ENCODE measurements at places on chromosomes 12 and 14. TPM values are rescaled to one million over a fixed set of nuclear protein-coding genes. Genes with fewer than 3 reads are reported as not detected.
A peak's percentile ranks its signal among the peaks of the same experiment; 100 is the strongest.

DNA sequence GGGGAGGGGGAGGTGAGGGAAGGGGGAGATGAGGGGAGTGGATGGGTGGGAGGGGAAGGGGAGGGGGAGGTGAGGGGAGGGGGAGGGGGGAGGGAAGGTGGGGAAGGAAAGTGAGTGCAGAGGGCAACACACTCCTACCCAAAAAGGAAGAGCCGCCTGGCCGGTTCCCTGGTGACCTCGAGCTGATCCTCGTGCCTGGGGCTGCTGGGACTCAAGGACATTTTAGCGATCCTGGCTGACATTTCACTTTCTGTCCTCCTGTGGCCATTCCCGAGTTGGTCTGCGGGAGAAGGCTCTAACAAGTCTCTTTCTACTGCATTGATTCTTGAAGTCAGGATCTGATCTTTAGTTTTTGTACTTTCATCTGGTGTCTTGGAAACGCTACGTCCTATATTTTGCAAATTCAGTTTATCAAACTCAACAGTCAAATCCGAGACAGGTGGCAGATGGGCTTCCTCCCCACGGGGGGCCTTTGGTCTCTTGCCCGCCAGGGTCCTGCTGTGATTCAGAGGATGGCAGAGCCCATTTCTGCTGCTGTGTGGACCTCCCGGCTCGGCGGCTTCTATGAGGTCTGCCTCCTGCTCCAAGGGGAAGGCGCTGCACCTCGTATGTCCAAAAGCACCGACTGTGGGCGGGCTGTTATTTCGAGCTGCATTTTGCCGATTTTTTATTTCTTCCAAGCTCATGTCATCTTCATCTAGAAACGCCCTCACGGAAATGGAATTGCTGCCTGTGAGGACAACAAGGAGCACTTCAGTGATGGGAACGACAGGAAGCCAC lies 19.1 kb downstream of the PGAM5 start:
- peaks cover 64% of the 10 kb centered on the region for H3K36me3 ChIP-seq
- no peaks in the 10 kb centered on the region for H3K27me3 ChIP-seq
- no peak overlapping the region for H3K27ac ChIP-seq
- H3K4me1 ChIP-seq = no peaks in the 10 kb centered on the region
- DNase-seq = no peak

DNA sequence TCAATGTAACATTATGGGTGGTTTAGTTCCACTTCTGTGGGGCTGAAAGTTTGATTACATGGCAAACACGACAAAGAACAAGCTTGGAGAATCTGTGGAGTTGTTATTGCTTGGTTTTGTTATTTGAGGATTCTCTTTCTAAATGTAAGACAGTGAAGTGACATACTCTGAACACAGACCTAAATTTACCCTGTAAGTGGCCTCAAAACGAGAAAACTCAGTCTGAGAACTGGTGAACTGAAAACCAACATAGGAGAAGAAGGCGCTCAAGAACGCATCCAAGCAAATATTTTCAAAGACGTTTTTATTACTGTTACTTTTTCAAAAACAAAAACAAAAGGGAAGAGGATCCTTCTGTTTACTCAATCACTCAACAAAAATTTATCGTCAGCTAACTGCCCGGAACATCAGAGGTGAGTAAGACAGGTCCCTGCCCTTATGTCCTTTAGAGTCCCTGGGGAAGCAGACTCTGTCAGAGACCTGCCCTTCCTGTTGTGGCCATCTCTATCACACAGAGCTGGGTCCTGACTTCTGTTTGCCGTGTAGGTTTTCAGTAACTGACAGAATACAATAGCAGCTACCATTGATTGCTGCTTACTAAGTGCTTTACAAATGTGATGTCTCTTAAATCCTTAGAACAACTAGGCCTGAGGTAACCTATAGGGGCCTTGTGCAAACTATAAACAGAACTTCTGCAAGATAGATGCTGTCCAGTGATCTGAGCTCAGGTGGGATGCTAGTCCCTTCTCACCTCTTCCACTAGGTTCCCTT lies 79.3 kb upstream of the C12orf71 start:
- no peaks in the 10 kb centered on the region for H3K36me3 ChIP-seq
- no peaks in the 10 kb centered on the region for H3K27me3 ChIP-seq
- DNase-seq = no peak

DNA sequence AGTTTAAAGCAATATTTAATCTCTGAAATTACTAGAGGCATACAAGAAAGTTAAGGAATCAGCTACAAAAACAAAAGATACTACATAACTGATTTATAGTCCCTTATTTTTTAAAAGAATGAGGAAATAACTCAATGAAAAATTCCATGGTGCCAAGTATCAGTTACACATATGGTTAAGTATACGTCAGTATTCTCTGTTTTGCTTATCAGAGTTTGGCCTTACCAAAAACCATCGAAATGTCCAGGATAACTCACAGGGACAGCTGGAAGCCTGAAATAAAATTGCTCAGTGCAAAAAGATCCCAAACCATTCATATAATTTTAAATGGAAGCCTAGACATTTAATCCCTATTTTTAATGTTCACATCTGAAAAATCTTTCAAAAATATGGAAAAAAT lies 3.6 kb downstream of the CFL2 start:
- peak overlapping the region; percentile 82 for H3K4me3 ChIP-seq
- DNase-seq = no peak
- H3K36me3 ChIP-seq = peaks cover 17% of the 10 kb centered on the region
- peak overlapping the region; percentile 99 for H3K27ac ChIP-seq

- H3K36me3 ChIP-seq = no peaks in the 10 kb centered on the region
- peaks cover 34% of the 10 kb centered on the region for H3K4me1 ChIP-seq
- no peaks in the 10 kb centered on the region for H3K27me3 ChIP-seq
- H3K4me3 ChIP-seq = no peak overlapping the region
- no peak for DNase-seq
Observed at GRCh38 chr14:103593577-103593976, 30.8 kb downstream of the COA8 start.

GRCh38 chr12:21599143-21599999 lies 5.3 kb downstream of the GYS2 start:
- H3K27me3 ChIP-seq = no peaks in the 10 kb centered on the region
- H3K27ac ChIP-seq = no peak overlapping the region
- H3K36me3 ChIP-seq = no peaks in the 10 kb centered on the region
- no peak overlapping the region for H3K4me3 ChIP-seq
- no peaks in the 10 kb centered on the region for H3K4me1 ChIP-seq
- DNase-seq = no peak

GRCh38 chr14:98233656-98234055 lies 1038.3 kb downstream of the BCL11B start:
- no peaks in the 10 kb centered on the region for H3K27me3 ChIP-seq
- H3K36me3 ChIP-seq = no peaks in the 10 kb centered on the region
- DNase-seq = no peak
- no peaks in the 10 kb centered on the region for H3K4me1 ChIP-seq
- H3K27ac ChIP-seq = no peak overlapping the region

GRCh38 chr14:86802726-86803125 lies 1190.3 kb downstream of the GALC start:
- H3K27ac ChIP-seq = no peak overlapping the region
- no peak for DNase-seq
- no peaks in the 10 kb centered on the region for H3K27me3 ChIP-seq

DNA sequence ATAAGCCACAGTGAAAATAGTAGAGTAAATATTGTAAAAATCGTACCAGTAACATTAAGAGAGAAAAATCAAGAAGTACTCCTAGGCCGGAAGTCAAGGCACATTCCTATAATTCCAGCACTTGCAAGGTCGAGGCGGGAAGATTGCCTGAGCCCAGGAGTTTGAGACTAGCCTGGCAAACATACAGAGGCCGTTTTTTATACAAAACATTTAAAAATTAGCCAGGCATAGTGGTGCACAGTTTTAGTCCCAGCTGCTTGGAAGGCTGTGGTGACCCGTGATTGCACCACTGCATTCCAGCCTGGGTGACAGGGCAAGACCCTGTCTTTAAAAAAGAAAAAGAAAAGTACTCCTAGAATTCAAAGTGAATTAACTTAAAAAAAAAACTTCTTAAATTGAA lies 341.8 kb downstream of the C12orf50 start:
- no peaks in the 10 kb centered on the region for H3K27me3 ChIP-seq
- DNase-seq = no peak
- no peak overlapping the region for H3K4me3 ChIP-seq
- no peaks in the 10 kb centered on the region for H3K36me3 ChIP-seq

DNA sequence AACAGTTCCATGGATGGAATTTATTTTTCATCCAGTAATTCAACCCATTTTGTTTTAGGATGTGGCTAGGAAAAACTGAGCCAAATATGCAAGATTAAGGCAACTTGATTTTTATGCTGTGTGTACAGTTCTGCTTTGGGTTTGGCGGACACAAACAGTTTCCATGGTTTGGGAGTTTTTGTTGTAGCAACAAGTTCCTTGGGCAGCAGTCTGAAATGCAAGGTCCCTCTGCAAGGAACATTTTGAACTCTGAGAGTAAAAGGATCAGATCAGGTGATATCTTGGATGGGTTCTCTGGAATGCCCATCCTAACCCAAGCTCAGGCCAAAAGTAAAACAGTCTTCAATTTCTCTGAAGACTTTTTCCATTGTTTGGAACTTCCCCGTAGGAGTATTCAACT lies 161.2 kb downstream of the TMX1 start:
- peak overlapping the region; percentile 56 for H3K27ac ChIP-seq
- no peak overlapping the region for H3K4me3 ChIP-seq
- no peaks in the 10 kb centered on the region for H3K36me3 ChIP-seq
- no peaks in the 10 kb centered on the region for H3K27me3 ChIP-seq
- peaks cover 29% of the 10 kb centered on the region for H3K4me1 ChIP-seq
- no peak for DNase-seq

DNA sequence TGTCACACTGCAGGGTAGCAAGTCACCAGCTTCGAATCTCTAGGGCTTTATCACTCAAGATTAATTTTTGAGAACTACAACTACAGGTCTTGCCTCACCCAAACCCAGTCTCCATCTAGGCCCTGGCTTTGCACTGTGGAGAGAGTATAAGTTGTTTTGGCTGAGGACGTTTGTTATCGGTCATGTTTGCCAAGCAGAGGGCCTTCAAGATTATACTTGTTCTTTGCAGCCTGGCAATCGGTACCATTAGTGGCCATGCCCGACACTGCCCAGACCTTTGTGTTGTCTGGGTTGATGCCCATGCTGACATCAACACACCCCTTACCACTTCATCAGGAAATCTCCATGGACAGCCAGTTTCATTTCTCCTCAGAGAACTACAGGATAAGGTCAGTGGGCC lies 25.7 kb downstream of the ARG2 start:
- H3K27ac ChIP-seq = no peak overlapping the region
- H3K4me3 ChIP-seq = no peak overlapping the region
- H3K27me3 ChIP-seq = no peaks in the 10 kb centered on the region
- DNase-seq = peak; percentile 15
- peaks cover 7% of the 10 kb centered on the region for H3K36me3 ChIP-seq

GRCh38 chr12:101795786-101796185 lies 35.0 kb downstream of the GNPTAB start:
- peaks cover 6% of the 10 kb centered on the region for H3K4me1 ChIP-seq
- H3K4me3 ChIP-seq = no peak overlapping the region
- DNase-seq = no peak
- H3K27me3 ChIP-seq = no peaks in the 10 kb centered on the region
- peaks cover 30% of the 10 kb centered on the region for H3K36me3 ChIP-seq

DNA sequence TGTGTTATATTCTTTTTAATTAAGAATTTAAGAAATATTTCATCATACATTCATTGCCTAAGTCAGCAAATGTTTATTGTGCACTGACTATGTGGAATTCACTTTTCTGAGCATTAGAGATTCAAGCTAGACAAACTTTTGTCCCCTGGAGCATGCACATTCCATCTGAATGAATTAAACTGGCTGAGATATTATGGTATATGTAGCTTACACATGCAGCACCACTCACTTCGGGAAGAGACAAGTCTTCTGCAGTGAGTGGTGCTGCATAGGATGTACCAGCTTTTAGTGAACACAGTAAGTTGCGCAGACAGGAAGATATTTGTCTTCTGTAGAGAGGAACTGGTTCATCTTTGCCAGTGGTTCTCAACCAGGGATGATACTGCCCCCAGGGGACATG lies 318.4 kb downstream of the SYT1 start:
- no peaks in the 10 kb centered on the region for H3K27me3 ChIP-seq
- no peak overlapping the region for H3K4me3 ChIP-seq
- no peaks in the 10 kb centered on the region for H3K4me1 ChIP-seq
- no peaks in the 10 kb centered on the region for H3K36me3 ChIP-seq

GRCh38 chr12:55057481-55057880 lies 37.7 kb downstream of the NEUROD4 start:
- no peak for DNase-seq
- H3K27me3 ChIP-seq = peaks cover 26% of the 10 kb centered on the region
- no peak overlapping the region for H3K4me3 ChIP-seq

DNA sequence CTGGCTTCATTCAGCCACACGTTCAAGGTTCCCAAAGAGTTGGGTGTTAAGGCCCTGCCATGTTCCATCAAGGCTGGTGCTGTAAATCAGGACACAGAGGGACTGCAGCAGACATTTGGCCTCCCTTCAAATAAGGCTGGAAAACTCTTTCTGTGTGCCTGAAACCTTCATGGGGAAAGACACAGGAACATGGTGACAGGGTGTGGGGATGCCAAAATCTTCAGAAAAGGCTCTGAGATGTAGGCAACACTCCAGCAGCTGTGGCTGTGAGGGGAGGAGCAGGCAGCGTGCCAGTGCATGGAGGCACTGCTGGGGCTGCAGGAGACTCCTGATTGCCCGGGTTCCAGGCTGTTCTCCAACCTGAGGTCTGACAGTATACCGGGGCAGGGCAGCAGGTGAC lies 15.0 kb downstream of the POMT2 start:
- H3K27ac ChIP-seq = no peak overlapping the region
- no peaks in the 10 kb centered on the region for H3K4me1 ChIP-seq
- no peak overlapping the region for H3K4me3 ChIP-seq
- DNase-seq = no peak

DNA sequence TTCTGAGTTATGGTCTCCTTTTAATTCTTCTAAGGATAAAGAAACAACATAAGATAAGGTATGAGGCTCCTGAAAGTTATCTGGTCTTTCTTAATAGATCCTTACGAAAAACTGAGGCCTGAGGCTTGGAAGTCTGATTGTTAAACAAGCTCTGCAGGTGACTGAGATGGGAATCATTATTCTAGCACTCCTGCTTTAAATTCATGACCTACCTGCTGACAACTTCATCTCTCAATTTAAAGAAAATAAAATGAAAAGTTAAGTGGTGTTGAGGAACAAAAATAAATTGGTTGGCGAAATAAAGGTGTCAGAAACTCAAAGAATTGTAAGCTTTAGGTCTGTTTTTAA lies 80.1 kb downstream of the FAR2 start:
- no peaks in the 10 kb centered on the region for H3K4me1 ChIP-seq
- no peaks in the 10 kb centered on the region for H3K27me3 ChIP-seq
- H3K4me3 ChIP-seq = no peak overlapping the region

GRCh38 chr12:25884920-25885234 lies 73.6 kb upstream of the RASSF8 start:
- no peak for DNase-seq
- no peak overlapping the region for H3K4me3 ChIP-seq
- no peaks in the 10 kb centered on the region for H3K36me3 ChIP-seq
- no peak overlapping the region for H3K27ac ChIP-seq
- H3K4me1 ChIP-seq = no peaks in the 10 kb centered on the region

The PRR4 gene
- total RNA-seq = 2.4 TPM

The KRT71 gene
- not detected for total RNA-seq

The KRT79 gene
- not detected for total RNA-seq

The OR6C2 gene
- total RNA-seq = not detected

The FERMT2 gene
- total RNA-seq = 119 TPM

The PPP4R4 gene
- total RNA-seq = not detected

The GRIP1 gene
- 0.96 TPM for total RNA-seq

All from heart right ventricle (tissue), 16 donors.